Amygdala (tissue), 56 donors: ENCODE measurements at places on chromosomes 3 and 15.

DNA sequence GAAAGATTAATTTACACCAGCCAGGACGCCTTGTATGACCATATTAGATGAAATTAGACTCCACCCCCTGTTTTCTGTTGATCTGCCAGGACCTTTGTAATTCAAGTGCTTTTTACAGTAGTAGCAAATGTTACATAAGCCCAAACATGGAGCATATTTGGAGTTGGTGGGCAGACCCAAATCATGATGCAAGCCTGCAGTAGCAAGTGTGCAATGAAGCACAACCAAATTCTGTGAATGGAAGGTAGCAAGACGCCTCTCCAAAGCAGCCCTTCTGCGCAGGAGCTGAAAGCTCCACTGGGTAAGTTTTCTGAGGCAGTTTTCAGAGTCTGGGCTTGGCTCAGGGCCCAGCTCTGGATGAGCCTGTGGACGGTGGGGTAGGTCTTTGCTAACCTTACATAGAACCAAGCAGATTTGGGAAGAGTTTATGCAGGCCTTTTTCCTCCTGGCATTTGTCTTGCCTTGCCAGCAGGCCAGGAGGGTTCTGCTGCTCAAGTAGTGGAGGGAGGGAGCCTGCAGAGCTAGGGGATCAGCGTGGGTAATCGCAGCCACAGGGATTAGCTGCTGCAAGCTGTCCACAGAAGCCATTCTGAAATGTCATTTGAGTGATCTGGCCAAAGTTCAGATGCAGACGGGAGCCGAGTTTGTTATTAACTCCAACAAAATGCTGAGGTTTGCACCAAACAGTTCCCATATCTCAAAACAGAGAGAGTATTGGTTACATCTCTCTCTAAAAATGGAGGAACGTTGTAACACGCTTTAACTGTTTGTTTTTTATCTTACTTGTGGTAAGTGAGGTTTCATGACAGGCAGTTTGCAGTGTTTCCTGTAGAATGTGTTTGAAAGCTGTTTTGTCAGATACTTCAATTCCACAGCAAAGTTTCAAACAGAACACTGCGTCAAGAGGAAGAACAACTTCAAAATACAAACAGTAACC, 55.4 kb downstream of the PSMD6 start:
- DNase-seq: no peak

DNA sequence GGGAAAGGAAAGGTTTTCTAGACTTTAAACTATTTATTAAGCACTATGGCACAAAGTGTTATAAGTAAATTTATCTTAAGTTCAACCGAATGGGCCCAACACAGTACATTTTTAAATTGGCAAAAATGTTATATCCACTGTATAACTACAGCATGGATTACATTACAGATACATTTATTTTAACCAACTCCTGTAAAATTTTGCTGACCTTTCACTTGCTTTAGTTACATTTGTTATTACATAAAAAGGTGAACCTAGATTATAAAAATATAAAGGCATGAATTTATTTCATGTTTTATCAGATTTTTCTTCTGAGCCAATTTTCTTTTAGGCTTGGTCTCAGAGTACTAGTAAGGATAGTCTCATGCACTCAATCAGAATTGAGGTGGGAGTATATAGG, 221.9 kb upstream of the GBE1 start:
- no peak for DNase-seq

DNA sequence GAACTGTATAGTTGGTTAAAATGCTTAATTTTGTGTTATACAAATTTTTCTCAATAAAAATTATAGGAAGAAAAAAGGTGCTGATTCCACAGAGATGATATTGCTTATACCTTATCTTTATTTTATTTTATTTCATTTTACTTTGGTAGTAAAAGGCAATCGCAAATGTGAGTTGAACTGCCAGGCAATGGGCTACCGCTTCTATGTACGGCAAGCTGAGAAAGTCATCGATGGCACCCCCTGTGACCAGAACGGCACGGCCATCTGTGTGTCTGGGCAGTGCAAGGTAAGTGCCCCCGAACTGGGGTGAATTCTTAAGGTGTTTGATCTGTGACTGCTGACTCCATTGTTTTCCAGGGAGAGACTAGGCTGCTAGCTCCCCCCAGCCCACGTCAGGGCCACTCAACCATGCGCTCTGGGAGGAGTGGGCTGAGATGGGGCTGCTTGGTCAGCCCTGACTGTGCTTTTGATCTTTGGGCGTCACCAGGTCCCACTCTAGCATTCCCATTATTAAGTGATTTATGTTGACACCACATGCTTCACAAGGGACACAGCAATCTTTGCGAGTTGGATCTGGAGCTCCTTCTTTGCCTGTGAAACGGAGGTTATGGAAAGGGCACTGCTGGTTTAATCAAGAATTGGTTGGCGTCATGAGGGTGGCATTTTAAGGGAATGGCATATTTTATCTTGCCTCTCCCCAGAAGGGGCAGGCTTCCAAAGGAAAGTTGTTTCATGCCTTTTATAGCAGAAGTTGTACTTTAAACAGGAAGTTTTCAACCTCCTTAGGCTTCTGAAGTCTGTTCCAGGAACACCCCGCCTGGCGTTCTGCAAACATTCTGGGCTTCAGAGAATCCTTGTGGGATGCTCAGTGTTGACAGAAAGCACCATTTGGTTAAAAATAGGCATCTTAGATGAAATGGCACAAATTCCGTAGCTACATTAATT, 296.5 kb downstream of the THSD4 start:
- no peak for DNase-seq

DNA sequence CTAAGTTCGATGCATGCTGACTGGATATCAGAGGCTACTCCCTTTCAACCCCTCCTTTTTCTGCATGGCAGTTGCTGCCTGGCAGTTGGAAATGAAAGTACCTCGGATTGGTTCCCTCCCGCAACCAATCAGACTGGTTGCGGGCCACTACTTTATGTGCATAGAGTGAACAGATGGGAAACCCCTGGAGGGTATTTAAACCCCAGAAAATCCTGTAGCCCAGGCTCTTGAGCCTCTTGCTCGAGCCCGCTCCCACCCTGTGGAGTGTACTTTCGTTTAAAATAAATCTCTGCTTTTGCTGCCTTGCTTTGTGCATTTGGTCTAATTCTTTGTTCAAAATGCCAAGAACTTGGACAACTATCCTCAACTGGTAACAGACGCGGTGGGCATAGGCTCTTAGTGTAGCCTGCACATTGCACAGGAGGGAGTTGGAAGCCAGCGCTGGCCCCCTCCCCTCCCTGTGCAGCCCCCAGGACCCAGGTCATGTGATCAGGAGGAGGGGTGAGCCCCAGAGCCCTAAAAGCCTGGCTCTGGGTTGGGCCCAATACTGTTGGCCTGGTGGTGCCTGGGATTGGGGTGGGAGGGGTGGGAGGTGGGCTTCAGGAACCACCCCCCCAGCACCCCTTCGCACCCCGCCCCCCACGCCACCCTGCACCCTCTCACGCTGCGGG, 26.8 kb downstream of the RHCG start:
- DNase-seq: no peak

GRCh38 chr3:162704238-162704637, 1207.6 kb downstream of the OTOL1 start:
- DNase-seq: no peak

DNA sequence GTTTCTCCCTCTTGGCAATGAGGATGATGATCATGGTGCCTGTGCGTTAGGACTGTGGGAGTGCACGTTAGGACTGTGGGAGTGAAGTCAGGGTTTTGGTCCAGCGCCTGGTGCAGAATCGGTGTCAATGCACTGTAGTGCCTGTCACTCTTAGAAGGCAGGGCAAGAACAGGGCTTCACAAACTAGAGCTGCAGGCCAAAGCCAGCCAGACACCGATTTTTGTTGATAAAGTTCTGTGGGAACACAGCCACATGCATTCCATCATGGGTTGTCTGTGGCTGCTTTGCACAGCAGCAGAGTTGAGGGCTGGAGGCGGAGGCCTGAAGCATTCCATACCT, 32.6 kb upstream of the NR2C2 start:
- DNase-seq: no peak

- no peak for DNase-seq
Observed at GRCh38 chr15:69118089-69118488, 42.3 kb upstream of the GLCE start.

- DNase-seq: no peak
Observed at GRCh38 chr15:96125721-96126415, 204.6 kb upstream of the NR2F2 start.

- no peak for DNase-seq
Observed at GRCh38 chr15:25362545-25362944, 76.3 kb downstream of the UBE3A start.

GRCh38 chr3:65193531-65193930, 505.7 kb upstream of the ADAMTS9 start:
- DNase-seq: no peak

DNA sequence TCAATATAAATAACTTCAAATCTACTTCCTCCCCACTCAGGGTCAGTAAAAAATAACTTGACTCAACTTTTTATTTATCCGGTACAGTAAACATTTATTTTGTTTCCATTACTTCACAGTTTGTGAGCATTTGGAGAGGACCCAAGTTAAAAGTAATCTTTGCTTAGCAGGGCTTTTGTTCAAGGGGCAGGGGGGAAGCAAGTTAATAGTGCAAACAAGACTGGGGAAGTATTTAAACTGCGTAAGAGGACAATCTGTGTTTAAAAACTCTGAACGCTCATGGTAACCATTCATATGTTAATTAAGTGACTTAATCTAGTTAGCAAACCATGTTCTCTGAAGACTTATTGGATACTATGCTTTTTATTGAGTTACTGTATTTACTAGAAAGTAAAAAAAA, 346.2 kb downstream of the SLC9A9 start:
- DNase-seq: no peak
